ENCODE measurements at places on chromosomes 5 and 9. TPM values are rescaled to one million over a fixed set of nuclear protein-coding genes. Genes with fewer than 3 reads are reported as not detected.

Gene LRRC70
- total RNA-seq, result 1.2 TPM

Gene CXCL14
- 2.1 TPM for total RNA-seq

Gene SLC46A2
- not detected for total RNA-seq

Gene WHRN
- total RNA-seq, result 2.2 TPM

Gene NIPSNAP3A
- 55.7 TPM for total RNA-seq

Gene DMRT3
- not detected for total RNA-seq

Gene PCDHB3
- 1.2 TPM for total RNA-seq

Gene PCDHAC2
- total RNA-seq, result 0.73 TPM

Gene CNOT8
- 45.3 TPM for total RNA-seq

Gene HRCT1
- total RNA-seq, result not detected

Gene FBN2
- 937 TPM for total RNA-seq

Gene NUP155
- total RNA-seq, result 26.2 TPM

Gene TPPP
- total RNA-seq, result under 0.01 TPM

Gene LRRC19
- not detected for total RNA-seq

Gene ATG10
- 4.7 TPM for total RNA-seq

Gene SPATA31A3
- not detected for total RNA-seq

Gene FAM221B
- total RNA-seq, result not detected

Gene FGD3
- total RNA-seq, result 0.16 TPM

Gene ZNF366
- under 0.01 TPM for total RNA-seq

Gene C5
- 2.4 TPM for total RNA-seq

Gene C7
- total RNA-seq, result not detected

Measured in hair follicle dermal papilla cell (primary cell).